ENCODE measurements at places on chromosomes 7 and 10.
A peak's percentile ranks its signal among the peaks of the same experiment; 100 is the strongest.

- peak within 1 kb of the TSS; percentile 71 for H3K4me3 ChIP-seq
- no peaks in the 10 kb centered on the region for H3K4me1 ChIP-seq
- no peaks in the 10 kb centered on the region for H3K27me3 ChIP-seq
- peak within 1 kb of the TSS; percentile 89 for H3K27ac ChIP-seq
- peak; percentile 23 for DNase-seq
- no peaks in the 10 kb centered on the region for H3K36me3 ChIP-seq
Measured at GRCh38 chr7:28180364-28181147, at the start of gene JAZF1. TSS of gene JAZF1 (minus strand) at chr7:28180795.

- DNase-seq = no peak
- H3K4me1 ChIP-seq = peaks cover 34% of the 10 kb centered on the region
- no peaks in the 10 kb centered on the region for H3K27me3 ChIP-seq
- H3K27ac ChIP-seq = no peak overlapping the region
- peaks cover 44% of the 10 kb centered on the region for H3K36me3 ChIP-seq
Measured at GRCh38 chr7:55966851-55967250, 2.5 kb downstream of the NIPSNAP2 start.

DNA sequence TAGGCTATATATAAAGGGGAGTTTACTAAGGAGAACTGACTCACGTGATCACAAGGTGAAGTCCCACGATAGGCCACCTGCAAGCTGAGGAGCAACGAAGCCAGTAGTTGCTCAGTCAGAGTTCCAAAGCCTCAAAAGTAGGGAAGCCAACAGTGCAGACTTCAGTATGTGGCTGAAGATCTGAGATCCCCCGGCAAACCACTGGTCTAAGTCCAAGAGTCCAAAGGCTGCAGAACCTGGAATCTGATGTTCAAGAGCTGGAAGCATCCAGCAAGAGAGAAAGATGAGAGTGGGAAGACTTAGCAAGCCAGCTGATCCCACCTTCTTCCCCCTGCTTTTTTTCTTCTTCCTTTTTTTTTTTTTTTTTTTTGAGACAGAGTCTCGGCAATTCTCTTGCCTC is 27.0 kb upstream of the GSDME start:
- no peaks in the 10 kb centered on the region for H3K27me3 ChIP-seq
- H3K27ac ChIP-seq = no peak overlapping the region
- no peak overlapping the region for H3K4me3 ChIP-seq
- H3K4me1 ChIP-seq = no peaks in the 10 kb centered on the region

- no peak overlapping the region for H3K27ac ChIP-seq
- no peak overlapping the region for H3K4me3 ChIP-seq
- no peak for DNase-seq
- no peaks in the 10 kb centered on the region for H3K27me3 ChIP-seq
- H3K4me1 ChIP-seq = no peaks in the 10 kb centered on the region
- no peaks in the 10 kb centered on the region for H3K36me3 ChIP-seq
Measured at GRCh38 chr10:33025039-33025438, 67.0 kb upstream of the ITGB1 start.

GRCh38 chr10:98467506-98468318 is 21.0 kb upstream of the HPS1 start:
- H3K27me3 ChIP-seq = no peaks in the 10 kb centered on the region
- H3K4me1 ChIP-seq = peaks cover 11% of the 10 kb centered on the region
- no peaks in the 10 kb centered on the region for H3K36me3 ChIP-seq
- DNase-seq = peak; percentile 71

- no peaks in the 10 kb centered on the region for H3K27me3 ChIP-seq
- no peak for DNase-seq
- no peaks in the 10 kb centered on the region for H3K36me3 ChIP-seq
- H3K27ac ChIP-seq = no peak overlapping the region
- H3K4me1 ChIP-seq = peaks cover 2% of the 10 kb centered on the region
Measured at GRCh38 chr7:152673897-152674296, 2.0 kb downstream of the XRCC2 start.

- no peaks in the 10 kb centered on the region for H3K27me3 ChIP-seq
- no peak overlapping the region for H3K4me3 ChIP-seq
- H3K36me3 ChIP-seq = no peaks in the 10 kb centered on the region
- DNase-seq = no peak
- no peaks in the 10 kb centered on the region for H3K4me1 ChIP-seq
Measured at GRCh38 chr7:85021101-85021704, 165.7 kb downstream of the SEMA3D start.

GRCh38 chr10:15245530-15245929 is 77.0 kb upstream of the NMT2 start:
- no peak overlapping the region for H3K4me3 ChIP-seq
- DNase-seq = no peak
- no peaks in the 10 kb centered on the region for H3K4me1 ChIP-seq
- H3K27me3 ChIP-seq = no peaks in the 10 kb centered on the region

- no peak overlapping the region for H3K4me3 ChIP-seq
- H3K27ac ChIP-seq = no peak overlapping the region
- no peaks in the 10 kb centered on the region for H3K27me3 ChIP-seq
- peaks cover 6% of the 10 kb centered on the region for H3K36me3 ChIP-seq
Measured at GRCh38 chr7:149727053-149727898, 46.1 kb downstream of the ZNF467 start.

GRCh38 chr7:99453105-99453504 is 12.9 kb downstream of the ATP5MF start:
- peaks cover 21% of the 10 kb centered on the region for H3K36me3 ChIP-seq
- H3K27ac ChIP-seq = no peak overlapping the region
- DNase-seq = no peak
- no peaks in the 10 kb centered on the region for H3K27me3 ChIP-seq
- H3K4me1 ChIP-seq = no peaks in the 10 kb centered on the region
- no peak overlapping the region for H3K4me3 ChIP-seq

Measured in tibial nerve (tissue), 4 donors.